Left lobe of liver (tissue), 2 donors: ENCODE measurements at places on chromosomes 1 and 21. TPM values are rescaled to one million over a fixed set of nuclear protein-coding genes. Genes with fewer than 3 reads are reported as not detected.

The SPRR2F gene
- total RNA-seq: not detected

The GOLT1A gene
- 63.9 TPM for total RNA-seq

The RRP1 gene
- total RNA-seq: 10.3 TPM

The CNTN2 gene
- total RNA-seq: 0.13 TPM

The VWA1 gene
- total RNA-seq: 91.0 TPM

The ATP5IF1 gene
- total RNA-seq: 128 TPM

The REN gene
- 0.20 TPM for total RNA-seq

The MEX3A gene
- total RNA-seq: 1.1 TPM

The LCE2B gene
- not detected for total RNA-seq

The MAN1C1 gene
- 39.4 TPM for total RNA-seq

The ATP1A4 gene
- not detected for total RNA-seq

The TMEM54 gene
- 6.1 TPM for total RNA-seq

The ACBD6 gene
- 11.1 TPM for total RNA-seq

The GPR3 gene
- not detected for total RNA-seq

The INKA2 gene
- total RNA-seq: 1.1 TPM

The LCE2A gene
- not detected for total RNA-seq

The RNF187 gene
- 60.3 TPM for total RNA-seq

The MFSD2A gene
- 108 TPM for total RNA-seq

The PADI3 gene
- total RNA-seq: not detected

The SLC9C2 gene
- total RNA-seq: not detected

The PIGR gene
- total RNA-seq: 23.3 TPM

The CDKN2C gene
- total RNA-seq: 2.2 TPM

The CFHR3 gene
- total RNA-seq: 279 TPM

The IPO9 gene
- 21.3 TPM for total RNA-seq

The PLXNA2 gene
- 9.3 TPM for total RNA-seq

The SH3D21 gene
- total RNA-seq: 1.5 TPM

The AVPR1B gene
- total RNA-seq: not detected

The ERICH3 gene
- 0.15 TPM for total RNA-seq

The OLIG2 gene
- total RNA-seq: not detected

The KCNH1 gene
- 0.08 TPM for total RNA-seq

The TSTD1 gene
- 30.7 TPM for total RNA-seq

The FOXE3 gene
- total RNA-seq: not detected

The CTSE gene
- not detected for total RNA-seq

The HFM1 gene
- 0.35 TPM for total RNA-seq
